SK-N-SH (cell line): ENCODE measurements at places on chromosomes 4 and X.

- no peak for DNase-seq
These were observed 55.3 kb upstream of the TMPRSS11F start for GRCh38 chr4:68184923-68185322.

DNA sequence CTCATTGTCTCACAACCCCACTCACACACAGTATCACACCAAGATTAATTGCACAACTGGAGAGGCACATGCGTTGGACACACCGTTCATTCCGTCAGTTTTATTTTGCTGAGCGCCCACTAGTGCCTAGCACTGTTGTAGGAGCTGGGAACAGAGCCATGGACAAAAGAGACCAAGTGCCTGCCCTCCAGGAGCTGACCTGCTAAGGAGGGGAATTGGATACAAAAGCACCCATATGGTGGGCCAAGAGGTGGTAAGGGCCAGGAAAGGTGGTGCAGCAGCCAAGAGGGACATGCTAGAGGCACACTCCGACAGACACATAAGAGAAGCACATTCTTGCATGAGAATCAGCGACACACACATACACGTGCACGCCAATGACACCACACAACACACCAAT is 705 bp upstream of the CRMP1 start:
- DNase-seq = no peak

GRCh38 chrX:129823115-129823514 is 20.6 kb downstream of the ZDHHC9 start:
- DNase-seq = peak; percentile 52

- DNase-seq = no peak
These were observed 150.0 kb upstream of the HPGD start for GRCh38 chr4:174672276-174672675.

DNA sequence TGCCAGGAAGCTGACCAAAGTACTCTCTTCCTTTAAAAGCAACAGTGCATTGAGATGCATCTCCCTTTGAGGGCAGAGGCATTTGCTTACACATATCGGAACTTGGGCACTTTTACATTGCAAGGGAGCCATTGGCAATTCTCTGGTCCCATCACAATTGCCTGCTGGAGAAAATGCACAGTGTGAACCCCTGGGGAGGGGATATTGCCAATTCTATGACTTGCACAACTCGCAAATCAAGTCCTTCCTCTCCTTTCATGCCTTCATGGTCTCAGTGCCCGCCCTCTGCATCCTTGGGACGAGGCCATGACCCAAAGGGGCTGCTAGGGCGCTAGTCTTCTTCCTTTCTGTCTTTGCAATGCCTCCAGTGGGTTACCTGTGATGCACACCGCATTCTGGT is 14.9 kb upstream of the PDZD4 start:
- DNase-seq = no peak

GRCh38 chr4:169485791-169486742 is 126.3 kb downstream of the NEK1 start:
- DNase-seq = peak; percentile 43

GRCh38 chr4:1598206-1599025 is 85.7 kb downstream of the FAM53A start:
- DNase-seq = no peak

DNA sequence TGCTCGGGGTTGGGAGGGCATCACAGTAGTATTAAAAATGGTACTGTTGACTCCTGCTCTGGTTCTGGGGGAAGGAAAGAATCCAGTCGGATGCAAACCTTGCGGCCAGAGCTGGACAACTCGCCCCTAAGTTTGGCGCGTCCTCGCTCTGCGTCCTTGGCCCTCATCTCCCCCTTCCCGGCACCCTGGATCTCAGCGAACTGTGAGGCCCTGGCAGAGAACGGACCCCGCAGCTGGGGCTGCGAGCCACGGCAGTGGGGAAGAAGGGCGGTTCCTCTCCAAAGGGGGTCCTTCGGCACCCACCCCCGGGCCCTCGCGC is 14.0 kb downstream of the ARHGEF6 start:
- DNase-seq = no peak

- no peak for DNase-seq
These were observed 48.1 kb upstream of the PLK4 start for GRCh38 chr4:127832585-127832984.

- no peak for DNase-seq
These were observed 104.1 kb upstream of the GPRIN3 start for GRCh38 chr4:89411539-89412309.

- no peak for DNase-seq
These were observed 3.2 kb downstream of the TDO2 start for GRCh38 chr4:155906554-155907247.

DNA sequence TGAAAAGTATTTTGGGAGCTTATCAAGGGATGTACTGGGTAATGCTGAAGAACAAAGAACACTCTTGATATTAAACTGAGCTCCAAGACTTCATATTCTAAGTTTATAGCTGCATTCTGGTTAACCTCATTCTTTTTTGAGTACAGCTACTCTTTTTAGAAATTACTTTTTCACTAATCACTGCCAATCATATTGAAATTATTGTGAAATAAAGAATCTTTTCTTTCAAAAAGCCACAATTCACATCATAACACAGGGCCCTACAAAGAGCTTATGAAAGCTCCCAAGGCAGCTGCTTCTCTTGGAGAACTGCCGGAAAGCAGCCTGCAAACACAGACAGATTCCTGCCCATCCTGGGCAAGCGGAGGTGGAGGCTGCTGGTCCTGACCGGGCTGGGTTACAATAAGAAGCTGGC is 121.4 kb downstream of the RNF150 start:
- no peak for DNase-seq

DNA sequence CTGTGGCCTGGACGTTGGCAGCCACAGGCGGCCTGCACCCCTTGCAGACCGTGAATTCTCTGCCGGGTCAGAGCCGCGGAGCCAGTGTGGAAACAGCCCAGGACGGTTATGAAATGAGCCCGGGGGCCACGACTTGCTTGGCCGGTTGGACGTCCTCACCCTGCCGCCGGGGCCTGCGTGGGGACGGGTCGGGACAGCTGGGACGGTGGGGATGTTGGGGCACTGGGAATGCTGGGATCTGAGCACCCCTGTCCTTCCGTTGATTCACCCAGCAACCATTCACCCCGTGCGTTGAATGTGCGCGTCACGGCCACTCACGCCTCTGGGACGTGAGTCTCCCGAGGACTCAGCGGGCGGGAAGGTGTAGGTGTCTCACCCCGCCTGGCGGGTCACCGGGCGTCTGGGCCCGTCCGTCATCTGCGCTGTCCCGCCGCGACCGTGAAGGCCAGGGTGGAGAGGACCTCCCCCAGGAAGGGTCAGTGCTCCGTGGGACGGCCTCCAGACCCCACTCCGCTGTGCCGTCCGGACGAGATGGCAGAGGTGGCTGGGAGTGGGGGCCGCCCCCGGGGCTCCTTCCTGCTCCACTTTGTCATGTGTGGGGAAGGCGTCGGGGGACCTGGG is 4.5 kb upstream of the PLCXD1 start:
- peak; percentile 62 for DNase-seq
